ENCODE measurements at places on chromosomes 12 and 14.

DNA sequence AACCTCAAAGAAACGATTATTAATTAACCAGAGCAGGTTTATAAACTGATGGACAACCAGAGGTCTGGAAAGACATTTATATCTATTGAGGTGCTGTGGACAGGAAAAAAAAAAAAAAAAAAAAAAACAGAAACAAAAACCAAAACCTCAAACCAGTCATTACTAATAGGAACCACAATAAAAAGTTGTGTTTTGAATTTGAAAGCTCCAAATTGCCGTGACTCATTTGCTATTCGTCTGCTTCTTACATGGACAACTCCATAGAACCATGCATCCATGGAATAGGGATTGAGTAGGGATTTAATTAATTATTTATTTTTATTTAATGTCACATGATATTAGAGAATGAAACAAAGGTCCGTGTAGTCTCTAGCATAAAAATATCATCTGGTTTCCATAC is 134.1 kb upstream of the SSTR1 start:
- no peak for DNase-seq

- peak; percentile 48 for DNase-seq
Observed at GRCh38 chr14:90398315-90398839, 1.5 kb downstream of the CALM1 start.

- DNase-seq = peak; percentile 23
Observed at GRCh38 chr14:74955229-74956026, at the start of gene PGF. PGF (minus strand) TSS chr14:74955597; CDS start chr14:74955242, 355 bp downstream.

DNA sequence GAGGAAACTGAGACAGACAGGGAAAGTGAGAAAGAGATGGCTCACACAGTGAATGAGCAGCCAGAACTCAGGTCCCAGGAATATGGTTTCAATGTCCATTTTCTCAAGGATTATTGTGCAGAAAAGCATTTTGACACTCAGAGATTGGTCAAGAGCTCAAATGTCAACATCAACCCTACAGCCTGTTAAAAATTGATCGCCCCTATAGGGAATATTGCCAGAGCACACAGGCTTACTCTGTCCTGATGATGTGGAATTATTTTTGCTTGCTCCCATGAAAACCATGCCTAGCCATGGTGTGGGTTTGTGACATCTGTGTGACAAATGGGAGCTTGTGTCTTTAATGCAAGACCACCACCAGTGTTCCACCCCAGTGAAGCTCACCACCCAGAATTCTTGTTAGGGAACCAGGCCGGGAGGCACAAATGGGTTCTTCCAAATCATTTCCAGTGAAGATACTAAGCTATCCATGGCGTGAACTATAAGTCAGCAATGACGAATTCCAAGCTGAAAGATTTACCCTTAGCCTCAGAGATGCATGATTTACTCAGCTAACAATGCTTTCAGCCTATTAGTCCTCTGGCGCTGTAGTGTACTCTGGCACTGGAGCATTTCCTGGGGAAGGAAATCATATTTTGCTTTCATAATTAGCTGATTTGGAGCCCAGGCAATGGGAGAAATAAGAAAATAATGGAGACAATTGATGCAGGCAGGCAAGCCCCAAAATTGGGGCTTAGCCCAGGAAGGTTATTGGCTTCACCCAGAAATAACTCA is 1188.2 kb upstream of the TMEM132C start:
- no peak for DNase-seq

GRCh38 chr14:76502638-76503037 is 126.7 kb downstream of the ESRRB start:
- no peak for DNase-seq

DNA sequence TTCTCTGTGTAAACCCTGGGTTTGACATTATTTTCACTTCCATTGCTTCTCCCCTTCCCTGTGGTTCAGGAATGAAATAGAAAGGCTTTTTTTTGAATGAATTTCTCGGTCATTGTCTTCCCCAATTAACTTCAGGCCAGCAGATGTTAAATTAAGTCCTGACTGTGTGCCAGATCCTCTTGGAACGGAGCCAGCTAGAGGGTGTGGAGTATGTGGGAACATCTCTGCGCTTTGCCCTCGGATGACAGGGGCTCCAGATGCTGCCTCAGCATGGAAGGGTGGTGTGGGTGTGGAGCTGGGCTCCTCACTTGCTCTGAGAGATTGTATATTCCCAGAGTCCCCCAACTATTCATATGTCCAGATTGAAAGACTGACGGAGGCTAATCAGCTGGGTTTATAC is 13.1 kb downstream of the KRT85 start:
- DNase-seq = no peak

DNA sequence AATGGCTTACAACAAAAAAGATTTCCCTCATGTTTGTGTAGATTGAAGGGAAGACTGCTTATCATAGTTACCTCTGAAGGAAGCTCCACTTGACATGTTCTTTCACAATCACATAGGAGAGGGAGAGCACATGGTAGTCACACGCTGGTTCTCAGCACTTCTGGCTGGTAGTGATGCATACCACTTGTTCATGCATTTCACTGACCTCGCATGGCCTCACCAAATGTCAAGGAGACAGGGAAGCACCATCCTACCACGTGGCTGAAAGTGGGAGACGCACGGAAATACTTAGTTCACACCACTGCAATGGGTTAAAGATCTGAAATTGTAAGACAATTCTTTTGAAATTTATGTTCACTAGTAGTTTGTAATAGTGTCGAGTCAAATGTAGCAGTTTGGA is 74.0 kb downstream of the PDE3A start:
- no peak for DNase-seq

DNA sequence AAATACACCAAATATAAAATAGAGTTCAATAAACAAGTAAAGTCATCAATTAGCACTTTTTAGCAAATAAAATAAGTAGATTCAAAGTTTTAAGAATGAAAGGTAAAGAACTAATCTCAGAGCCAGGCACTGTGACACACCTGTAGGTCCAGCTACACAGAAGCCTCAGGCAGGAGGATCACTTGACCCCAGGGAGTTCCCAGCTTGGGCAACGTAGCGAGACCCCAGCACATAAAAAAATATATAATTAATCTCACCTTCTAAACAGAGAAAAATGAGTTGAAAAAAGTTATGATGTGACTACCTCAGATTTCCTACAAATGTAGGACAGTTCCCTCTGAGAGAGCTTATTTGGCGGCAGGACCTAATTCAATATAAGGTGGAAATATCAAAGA is 19.3 kb downstream of the DAD1 start:
- no peak for DNase-seq

GRCh38 chr14:105486163-105486973 is at the start of gene CRIP1:
CRIP1 (plus strand) TSS chr14:105486886; CDS start chr14:105487260, 374 bp downstream.
- DNase-seq = no peak

DNA sequence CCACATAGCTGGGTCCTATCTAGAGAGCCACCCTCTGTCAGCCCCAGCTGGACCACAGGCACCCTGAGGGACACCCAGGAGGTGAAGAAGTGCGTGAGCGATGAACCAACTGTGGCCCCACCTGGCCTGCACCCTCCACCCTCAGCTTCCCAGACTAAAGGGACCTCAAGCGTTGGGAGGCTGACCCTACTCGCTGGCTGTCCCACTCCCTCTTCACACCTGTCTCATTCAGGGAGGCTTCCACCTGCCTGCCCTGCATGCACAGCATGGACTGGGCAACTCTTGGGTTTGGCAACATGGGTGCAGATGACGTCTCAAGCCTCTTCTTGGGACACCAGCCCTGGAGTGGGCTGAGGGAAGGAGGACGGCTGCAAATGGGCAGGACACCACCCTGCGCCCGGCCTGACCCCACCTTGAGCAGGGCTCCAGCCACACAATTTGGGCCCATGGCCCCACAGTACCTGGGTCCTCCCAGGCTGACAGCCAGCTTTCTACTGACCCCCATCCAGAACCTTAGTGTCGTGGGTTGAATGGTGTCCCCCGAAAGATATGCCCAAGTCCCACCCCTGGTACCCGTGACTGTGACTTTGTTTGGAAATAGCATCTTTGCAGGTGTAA is 2.1 kb downstream of the TMEM179 start:
- DNase-seq = no peak
